T1000 (cell line): ENCODE measurements at places on chromosomes 12 and 14.

DNA sequence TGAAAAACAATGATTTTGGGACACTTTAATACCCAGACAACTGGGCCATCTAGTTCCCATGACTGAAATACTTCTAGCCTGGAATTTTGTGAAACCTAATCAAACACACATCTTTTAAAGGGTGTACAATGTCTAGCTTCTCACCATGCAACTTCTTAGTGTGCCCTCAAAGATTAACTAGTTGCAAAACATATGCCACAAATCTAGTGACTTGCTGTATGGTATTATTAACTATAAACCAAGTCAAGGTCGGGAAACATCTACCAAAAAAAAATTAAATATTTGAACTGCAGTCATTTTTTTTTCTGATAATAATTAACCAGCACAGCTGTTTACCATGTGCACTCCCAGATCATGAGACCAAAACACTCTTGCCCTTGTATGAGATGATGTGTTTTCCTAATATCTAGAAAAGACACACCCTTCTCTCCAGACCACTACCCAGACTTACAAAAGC, 171.8 kb upstream of the FOXN3 start:
- DNase-seq: no peak

DNA sequence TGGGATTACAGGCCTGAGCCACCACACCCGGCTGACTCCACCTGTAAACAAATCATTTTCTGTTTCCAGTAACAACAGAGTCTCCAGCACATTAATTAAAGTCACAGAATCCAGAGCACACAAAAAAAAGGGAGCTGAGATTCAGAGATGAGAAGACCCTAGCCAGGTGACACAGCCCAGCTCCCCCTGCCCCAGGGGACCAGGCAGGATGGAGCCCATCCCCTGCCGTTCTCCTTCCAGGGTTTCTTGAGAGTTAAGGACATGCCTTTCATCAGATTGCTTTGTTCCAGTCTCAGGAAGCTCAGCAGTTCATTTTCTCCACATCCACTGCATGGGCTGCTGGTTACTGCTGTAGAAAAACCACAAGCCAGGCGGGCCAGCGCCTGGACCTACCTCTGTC, 81.2 kb downstream of the RIMBP2 start:
- DNase-seq: no peak

- DNase-seq: no peak
These were observed 7.4 kb upstream of the LLPH start for GRCh38 chr12:66137937-66138336.

DNA sequence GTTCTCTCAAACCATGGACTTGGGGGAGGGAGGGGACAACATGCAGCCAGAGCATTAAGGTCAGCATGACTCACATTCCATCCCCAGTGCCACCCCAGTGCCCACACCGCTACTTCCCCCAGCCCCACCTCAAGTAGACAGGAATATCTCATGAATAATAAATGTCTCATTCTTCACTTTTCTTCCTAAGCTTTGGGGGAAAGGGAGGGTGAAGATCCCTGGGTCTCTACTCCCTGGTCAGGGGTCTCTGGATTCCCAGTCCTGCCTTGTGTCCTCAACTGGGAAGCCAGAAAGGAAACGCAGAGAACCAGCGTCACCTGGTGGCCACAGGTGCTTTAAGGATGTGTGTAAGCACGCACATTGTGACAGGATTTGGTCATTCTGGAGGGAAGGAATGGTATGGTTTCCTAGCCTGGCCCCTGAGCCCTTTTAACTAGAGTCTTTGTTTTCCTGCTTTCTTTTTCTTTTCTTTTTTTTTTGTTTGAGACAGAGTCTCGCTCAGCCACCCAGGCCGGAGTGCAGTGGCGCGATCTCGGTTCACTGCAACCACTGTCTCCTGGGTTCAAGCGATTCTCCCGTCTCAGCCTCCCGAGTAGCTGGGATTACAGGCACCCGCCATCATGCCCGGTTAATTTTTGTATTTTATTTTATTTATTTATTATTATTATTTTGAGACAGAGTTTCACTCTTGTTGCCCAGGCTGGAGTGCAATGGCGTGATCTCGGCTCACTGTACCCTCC, 3.4 kb downstream of the GPR84 start:
- no peak for DNase-seq

DNA sequence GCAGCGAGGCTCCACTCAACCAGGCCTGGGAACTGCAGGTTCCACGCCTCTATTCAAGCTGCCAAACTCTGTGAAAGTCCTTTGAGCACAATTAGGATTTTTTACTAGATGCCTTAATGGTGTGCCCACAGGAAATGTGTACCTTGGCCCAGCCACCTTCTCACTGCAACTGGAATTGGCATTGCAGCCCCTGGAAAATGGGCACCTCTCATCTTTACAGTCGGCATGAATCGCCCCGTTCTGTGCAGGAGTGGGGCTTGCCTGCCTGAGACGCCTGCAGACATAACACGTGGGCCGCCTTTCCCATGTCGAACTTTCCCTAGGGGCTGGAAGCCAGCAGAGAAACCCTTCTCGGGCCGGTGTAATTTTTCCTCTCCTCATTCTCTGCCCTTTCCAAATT, 42.0 kb upstream of the ELK3 start:
- no peak for DNase-seq
